Adrenal gland (tissue), 19 donors: ENCODE measurements at places on chromosomes 4 and X. TPM values are rescaled to one million over a fixed set of nuclear protein-coding genes. Genes with fewer than 3 reads are reported as not detected.

The FOXR2 gene
- polyA plus RNA-seq, result not detected

DNA sequence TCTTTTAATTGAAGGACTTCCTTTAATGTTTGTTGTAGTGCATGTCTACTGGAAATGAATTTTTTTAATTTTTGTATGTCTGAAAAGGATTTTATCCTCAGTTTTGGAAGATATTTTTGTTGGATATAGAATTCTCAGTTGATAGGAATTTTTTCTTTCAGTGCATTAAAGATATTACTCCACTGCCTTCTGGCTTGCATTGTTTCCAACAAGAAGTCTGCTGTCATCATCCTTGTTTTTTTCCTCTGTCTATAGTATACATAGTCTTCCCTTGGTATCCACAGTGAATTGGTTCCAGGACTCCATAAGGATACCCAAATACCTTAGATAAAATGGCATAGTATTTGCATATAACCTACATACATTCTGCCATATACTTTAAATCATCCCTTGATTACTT, 33.5 kb downstream of the SCD5 start:
- DNase-seq, result no peak

- DNase-seq, result no peak
These were observed 1522.8 kb upstream of the PABPC4L start for GRCh38 chr4:135724421-135724820.

GRCh38 chr4:142408003-142408441, 438.1 kb downstream of the INPP4B start:
- no peak for DNase-seq
